ENCODE measurements at places on chromosomes 12 and 14. TPM values are rescaled to one million over a fixed set of nuclear protein-coding genes. Genes with fewer than 3 reads are reported as not detected.
A peak's percentile ranks its signal among the peaks of the same experiment; 100 is the strongest.

Gene SLCO1B1
- total RNA-seq: not detected

Gene GALNT9
- total RNA-seq: not detected

Gene OR11H12
- not detected for total RNA-seq

Gene CFAP54
- 1.2 TPM for total RNA-seq

GRCh38 chr12:53811606-53812005 lies 59.8 kb upstream of the CISTR start:
- no peak overlapping the region for H3K27ac ChIP-seq
- H3K4me1 ChIP-seq: no peaks in the 10 kb centered on the region
- DNase-seq: no peak
- H3K36me3 ChIP-seq: no peaks in the 10 kb centered on the region

DNA sequence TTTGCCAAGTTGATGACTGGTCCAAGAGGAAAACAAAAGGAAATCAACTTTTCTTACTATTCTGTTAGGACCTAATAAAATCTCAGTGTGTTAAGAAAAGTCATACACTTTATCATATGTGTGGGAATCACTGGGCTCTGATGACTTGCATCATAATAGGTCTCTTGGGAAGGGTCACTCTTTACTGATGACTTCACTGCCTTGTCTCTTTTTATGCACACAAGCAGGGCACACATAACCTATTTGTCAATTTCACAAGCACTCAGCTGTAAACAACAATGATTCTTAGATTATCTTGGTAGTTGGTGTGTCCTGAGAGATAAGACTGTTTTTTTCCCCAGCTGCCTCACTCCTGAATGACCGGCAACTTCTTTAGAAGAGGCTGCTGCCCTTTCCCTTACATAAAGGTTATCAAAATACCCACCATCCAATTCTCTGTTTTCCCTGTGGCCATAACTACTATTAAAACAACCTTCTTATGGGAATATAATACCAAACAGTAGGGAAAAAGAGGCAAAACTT lies 50.9 kb upstream of the INSM2 start:
- no peaks in the 10 kb centered on the region for H3K4me1 ChIP-seq
- H3K4me3 ChIP-seq: no peak overlapping the region
- H3K27ac ChIP-seq: no peak overlapping the region
- DNase-seq: no peak

DNA sequence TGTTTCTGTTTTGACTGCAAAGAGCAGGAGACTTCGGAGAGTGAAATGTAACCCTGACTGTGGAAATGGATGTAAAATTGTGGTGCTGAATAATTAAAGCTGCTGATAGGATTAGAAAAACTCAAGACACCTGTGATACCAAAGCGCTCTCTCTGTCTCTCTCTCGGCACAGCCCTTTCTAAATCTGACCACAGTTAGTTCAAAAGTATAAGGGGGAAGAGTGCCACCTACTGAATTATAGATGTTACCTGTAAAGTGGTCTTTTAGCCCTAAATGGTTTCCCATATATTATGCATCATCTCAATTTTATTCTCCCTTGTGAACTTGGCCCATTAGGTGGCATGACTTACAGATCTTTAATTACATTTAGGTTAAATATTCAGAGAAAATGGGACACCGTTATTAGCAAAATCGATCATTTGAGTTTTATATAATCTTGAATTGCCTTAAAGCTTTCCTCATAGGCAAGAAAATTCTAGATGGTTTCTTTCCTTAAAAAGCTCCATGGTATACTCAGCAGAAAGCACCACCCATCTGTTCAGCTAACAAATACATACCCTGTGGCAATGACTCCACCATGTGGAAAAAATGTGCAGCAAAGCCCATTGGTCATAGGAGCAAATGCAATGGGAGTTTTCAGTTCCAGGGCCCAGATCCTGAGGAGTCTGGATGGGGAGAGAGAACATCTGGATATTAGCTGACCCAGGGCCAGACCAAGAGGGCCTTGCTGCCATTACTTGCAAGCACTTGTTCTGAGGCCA lies 18.1 kb downstream of the RFC5 start:
- H3K27ac ChIP-seq: peak overlapping the region; percentile 37
- peaks cover 76% of the 10 kb centered on the region for H3K36me3 ChIP-seq
- H3K4me3 ChIP-seq: no peak overlapping the region
- peaks cover 8% of the 10 kb centered on the region for H3K4me1 ChIP-seq
- no peaks in the 10 kb centered on the region for H3K27me3 ChIP-seq

DNA sequence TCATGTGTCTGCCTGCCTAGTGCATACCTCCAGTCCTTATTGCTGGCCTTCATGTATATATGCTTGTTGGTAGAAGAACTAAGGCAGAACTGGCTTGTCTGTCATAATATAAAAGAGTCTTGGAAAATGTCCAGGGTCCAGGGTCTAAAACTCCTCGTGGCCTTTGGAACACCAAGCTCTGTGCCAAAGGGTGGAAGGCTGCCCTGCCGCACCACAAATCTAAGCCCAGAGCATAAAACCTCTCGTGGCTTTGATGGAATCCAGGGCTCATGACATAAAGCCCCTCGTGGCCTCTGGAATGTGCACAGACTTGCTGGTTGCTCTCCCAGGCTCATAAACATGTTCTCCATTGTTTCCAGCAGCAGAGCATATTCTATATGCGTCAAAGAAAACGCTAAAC lies 107.9 kb downstream of the BBS10 start:
- no peak overlapping the region for H3K4me3 ChIP-seq
- no peaks in the 10 kb centered on the region for H3K36me3 ChIP-seq
- no peaks in the 10 kb centered on the region for H3K27me3 ChIP-seq
- no peak for DNase-seq
- H3K4me1 ChIP-seq: no peaks in the 10 kb centered on the region
- H3K27ac ChIP-seq: no peak overlapping the region

- peaks cover 30% of the 10 kb centered on the region for H3K27me3 ChIP-seq
- no peak overlapping the region for H3K4me3 ChIP-seq
- no peak overlapping the region for H3K27ac ChIP-seq
- peaks cover 1% of the 10 kb centered on the region for H3K36me3 ChIP-seq
- H3K4me1 ChIP-seq: peaks cover 45% of the 10 kb centered on the region
Observed at GRCh38 chr12:111761099-111761498, 5.6 kb upstream of the ALDH2 start.

DNA sequence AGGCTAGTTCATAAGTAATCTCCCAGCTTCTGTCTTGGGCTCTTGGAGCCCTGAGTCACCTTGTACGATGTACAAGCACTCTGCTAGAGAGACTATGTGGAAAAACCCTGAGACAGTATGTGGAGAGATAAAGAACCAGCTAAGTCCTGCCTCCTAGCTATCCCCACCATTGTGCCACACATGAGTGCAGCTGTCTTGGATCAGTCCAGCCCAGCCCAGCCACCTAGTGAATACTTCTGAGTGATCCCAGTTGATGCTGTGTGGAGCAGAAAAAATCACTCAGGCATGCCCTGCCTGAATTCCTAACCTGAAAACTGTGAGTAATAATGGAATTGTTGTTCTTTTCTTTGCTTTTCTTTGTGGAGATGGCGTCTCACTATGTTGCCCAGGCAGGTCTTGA lies 5.1 kb upstream of the SERPINA6 start:
- H3K36me3 ChIP-seq: no peaks in the 10 kb centered on the region
- H3K4me3 ChIP-seq: no peak overlapping the region
- DNase-seq: no peak
- H3K27ac ChIP-seq: no peak overlapping the region
- no peaks in the 10 kb centered on the region for H3K4me1 ChIP-seq
- H3K27me3 ChIP-seq: peaks cover 7% of the 10 kb centered on the region

DNA sequence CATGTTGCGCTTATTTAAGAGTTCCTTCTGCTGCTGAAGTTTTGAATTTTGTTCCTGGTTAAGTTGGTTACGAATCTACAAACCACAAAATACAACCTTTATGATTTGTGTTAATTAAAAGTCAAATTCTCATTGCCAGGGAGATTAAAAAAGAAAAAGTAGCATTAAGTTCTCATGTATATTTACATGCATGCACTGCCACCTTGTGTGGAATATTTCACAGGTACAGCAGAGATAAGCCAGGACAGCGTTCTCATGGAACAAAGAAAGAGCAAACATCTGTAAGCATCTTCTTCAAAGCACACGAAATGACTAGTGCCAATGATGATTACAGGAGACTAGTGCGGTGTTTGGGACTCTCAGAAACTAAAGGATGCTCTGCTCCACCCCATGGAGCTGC lies 34.2 kb downstream of the ZFYVE21 start:
- peak overlapping the region; percentile 24 for H3K27ac ChIP-seq
- peaks cover 6% of the 10 kb centered on the region for H3K36me3 ChIP-seq
- H3K4me1 ChIP-seq: peaks cover 29% of the 10 kb centered on the region
- H3K27me3 ChIP-seq: no peaks in the 10 kb centered on the region
- no peak for DNase-seq
- H3K4me3 ChIP-seq: no peak overlapping the region

- DNase-seq: no peak
- H3K27me3 ChIP-seq: no peaks in the 10 kb centered on the region
- peak overlapping the region; percentile 54 for H3K27ac ChIP-seq
Observed at GRCh38 chr12:121454921-121455320, 55.0 kb downstream of the RNF34 start.

DNA sequence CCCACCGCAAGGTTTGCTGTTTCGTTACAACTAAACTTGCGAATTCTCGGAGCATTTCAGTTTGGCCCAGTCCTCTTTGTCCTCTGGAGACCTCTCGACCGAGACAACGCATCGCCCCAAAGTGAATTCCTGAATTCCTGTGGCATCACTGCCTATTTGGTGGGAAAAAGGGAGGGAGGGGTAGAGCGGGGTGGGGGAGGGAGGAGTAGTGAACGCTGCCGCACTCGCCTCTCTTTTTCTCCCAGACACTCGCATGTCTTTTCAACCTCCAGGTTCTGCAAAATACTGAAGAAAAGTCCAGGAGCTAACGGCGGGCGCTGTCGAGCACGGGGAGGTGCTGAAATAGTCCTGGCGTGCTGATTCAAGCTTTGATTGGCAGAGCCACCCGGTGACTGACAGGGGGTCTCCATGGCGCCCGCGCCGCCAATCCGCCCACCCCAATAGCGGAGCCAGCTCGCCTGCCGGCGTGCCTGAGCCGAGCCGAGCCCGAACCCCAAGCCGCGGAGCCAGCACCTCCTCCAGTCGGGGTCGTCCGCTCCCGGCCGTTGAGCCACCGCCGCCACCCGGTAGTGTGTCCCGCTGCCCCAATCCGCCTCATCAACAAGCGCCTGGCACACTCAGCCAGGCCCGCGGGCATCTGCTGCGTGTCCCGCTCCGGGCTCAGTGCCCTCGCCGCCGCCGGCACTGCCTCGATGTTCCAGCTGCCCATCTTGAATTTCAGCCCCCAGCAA lies at the start of gene SIX6:
Gene SIX6 (plus strand): TSS at position 440 of the 731 bp plus-strand sequence. CDS start 253 bp downstream, at position 693.
- peaks cover 76% of the 10 kb centered on the region for H3K27me3 ChIP-seq
- H3K4me3 ChIP-seq: peak within 1 kb of the TSS; percentile 38
- peaks cover 9% of the 10 kb centered on the region for H3K4me1 ChIP-seq

- H3K4me3 ChIP-seq: peak overlapping the region; percentile 85
- H3K4me1 ChIP-seq: peaks cover 61% of the 10 kb centered on the region
- peak overlapping the region; percentile 88 for H3K27ac ChIP-seq
- DNase-seq: no peak
- no peaks in the 10 kb centered on the region for H3K27me3 ChIP-seq
Observed at GRCh38 chr14:59483363-59483762, 845 bp downstream of the L3HYPDH start.

DNA sequence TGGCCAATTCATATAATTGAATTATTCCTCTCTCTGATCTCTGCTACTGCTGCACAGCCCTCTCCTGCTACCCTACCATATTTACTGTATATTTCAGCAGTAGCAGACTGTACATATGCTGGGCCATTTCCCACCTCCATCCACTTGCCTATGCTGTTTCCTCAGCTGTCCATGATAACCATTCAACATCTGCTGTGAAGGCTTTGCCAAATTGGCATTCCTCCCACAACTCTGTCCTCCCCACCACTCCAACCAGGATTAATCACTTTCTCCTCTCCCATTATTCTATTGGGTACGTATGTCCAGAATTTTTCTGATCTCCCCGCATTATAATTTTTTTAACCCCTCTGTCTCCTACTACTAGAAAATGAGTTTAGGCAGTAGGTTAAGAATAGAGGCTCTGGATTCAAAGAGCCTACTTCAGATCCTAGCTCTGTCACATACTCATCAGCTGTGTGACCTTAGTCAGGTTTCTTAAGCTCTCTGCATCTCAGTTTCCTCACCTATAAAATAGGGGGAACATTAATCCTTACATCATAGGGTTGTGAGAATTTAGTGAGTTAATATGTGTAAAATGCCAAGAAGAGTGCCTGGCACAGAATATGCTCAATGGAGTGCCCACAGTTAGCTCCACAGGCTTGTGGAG lies 123.3 kb downstream of the KICS2 start:
- no peak for DNase-seq
- no peak overlapping the region for H3K4me3 ChIP-seq
- H3K36me3 ChIP-seq: no peaks in the 10 kb centered on the region
- no peaks in the 10 kb centered on the region for H3K27me3 ChIP-seq
- no peaks in the 10 kb centered on the region for H3K4me1 ChIP-seq

DNA sequence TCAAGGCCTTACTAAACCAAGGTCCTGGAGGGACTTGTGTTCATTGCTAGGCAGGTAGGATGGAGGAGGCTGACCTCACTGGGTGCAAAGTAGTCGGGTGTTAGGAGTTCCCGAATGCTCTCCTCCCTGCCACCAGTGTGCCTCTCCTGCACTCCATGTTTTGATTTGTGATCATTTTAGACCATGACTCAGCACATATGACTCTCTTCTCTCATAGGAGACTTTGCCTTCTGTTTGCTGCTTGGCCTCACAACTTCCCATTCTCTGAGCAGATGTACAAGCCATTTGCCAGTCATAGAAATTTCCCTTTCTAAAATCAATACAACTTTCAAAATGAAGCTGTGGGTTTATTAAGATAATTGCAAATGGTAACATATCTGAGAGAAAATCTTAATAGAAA lies 46.6 kb upstream of the LRIG3 start:
- no peak for DNase-seq
- no peak overlapping the region for H3K4me3 ChIP-seq
- no peaks in the 10 kb centered on the region for H3K4me1 ChIP-seq

GRCh38 chr12:122394626-122395194 lies 27.8 kb downstream of the CLIP1 start:
- peaks cover 8% of the 10 kb centered on the region for H3K36me3 ChIP-seq
- no peaks in the 10 kb centered on the region for H3K27me3 ChIP-seq
- DNase-seq: no peak

GRCh38 chr14:32225378-32225920 lies 22.4 kb upstream of the RNU6-8 start:
- H3K4me3 ChIP-seq: no peak overlapping the region
- no peak overlapping the region for H3K27ac ChIP-seq
- H3K4me1 ChIP-seq: no peaks in the 10 kb centered on the region
- H3K27me3 ChIP-seq: no peaks in the 10 kb centered on the region
- no peaks in the 10 kb centered on the region for H3K36me3 ChIP-seq
- no peak for DNase-seq

DNA sequence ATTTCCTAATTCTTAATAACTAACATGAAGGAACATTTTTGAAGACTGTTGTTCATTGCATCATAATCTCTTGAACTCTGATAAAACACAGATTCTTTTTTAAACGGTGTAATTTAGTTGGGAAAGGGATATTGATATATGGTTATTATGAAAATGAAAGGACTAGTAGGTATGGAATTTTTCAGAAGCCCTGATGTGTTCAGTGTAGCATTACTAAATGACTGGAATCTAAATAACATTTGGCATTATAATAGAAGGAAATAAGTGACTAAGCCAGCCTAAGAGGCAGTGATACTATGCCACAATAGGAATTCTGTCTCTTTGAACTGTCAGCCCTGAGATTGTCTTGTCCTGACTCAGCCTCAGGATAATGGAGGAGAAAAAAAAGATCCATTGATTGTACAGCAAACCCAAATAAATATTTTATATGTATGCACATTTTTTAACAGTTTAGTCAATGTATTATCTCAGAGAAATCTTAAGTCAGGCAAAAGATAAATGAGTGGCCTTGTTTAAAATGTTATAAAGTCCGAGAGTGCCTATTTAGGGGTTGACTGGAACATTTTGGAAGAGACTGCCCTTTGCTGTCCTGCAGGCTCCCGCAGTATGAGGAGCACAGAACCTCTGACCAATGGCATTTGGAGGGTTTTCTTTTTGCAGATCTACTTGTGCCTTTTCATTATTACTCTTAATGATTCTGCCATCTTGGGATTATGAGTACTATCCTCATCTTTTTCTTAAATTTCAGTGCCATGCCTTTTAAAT lies 271.2 kb downstream of the EGLN3 start:
- H3K4me3 ChIP-seq: no peak overlapping the region
- no peak for DNase-seq

Measured in activated CD8-positive, alpha-beta T cell treated with anti-CD3 and anti-CD28 coated beads, Interleukin-2, amount 10 ng/mL, durations not matched to agents 7 days and 5 days (primary cell).